WTC11 (cell line): ENCODE measurements at places on chromosomes 1 and 21. TPM values are rescaled to one million over a fixed set of nuclear protein-coding genes. Genes with fewer than 3 reads are reported as not detected.

GPX7 gene
- 9.9 to 13.9 TPM (median 13.1 TPM) in 3 replicates for total RNA-seq

PRKAA2 gene
- total RNA-seq = 4.8 to 8.1 TPM (median 8.1 TPM) in 3 replicates

MCOLN3 gene
- 3.5 to 6.4 TPM (median 3.8 TPM) in 3 replicates for total RNA-seq

- no peak for DNase-seq
- H3K4me1 ChIP-seq = no peaks in the 10 kb centered on the region
- H3K27me3 ChIP-seq = peaks cover 68% of the 10 kb centered on the region
- no peak overlapping the region for H3K4me3 ChIP-seq
These were observed 9.3 kb upstream of the FAM89A start for GRCh38 chr1:231049121-231049979.

GRCh38 chr1:171769754-171770153 lies 11.7 kb upstream of the METTL13 start:
- no peaks in the 10 kb centered on the region; the same call in 1 of the 2 replicates for H3K27me3 ChIP-seq
- no peak overlapping the region for H3K4me3 ChIP-seq
- no peak for DNase-seq
- no peak overlapping the region for H3K27ac ChIP-seq

GRCh38 chr1:175901076-175901836 lies 157.9 kb upstream of the TNR start:
- H3K4me1 ChIP-seq = peaks cover 6% of the 10 kb centered on the region
- H3K36me3 ChIP-seq = no peaks in the 10 kb centered on the region
- no peak for DNase-seq
- peaks cover 100% of the 10 kb centered on the region for H3K27me3 ChIP-seq

- H3K27ac ChIP-seq = no peak overlapping the region
- no peak for DNase-seq
- peaks cover 20% of the 10 kb centered on the region for H3K27me3 ChIP-seq
- peaks cover 24% of the 10 kb centered on the region for H3K36me3 ChIP-seq
- no peak overlapping the region for H3K4me3 ChIP-seq
These were observed 7.7 kb downstream of the POU3F1 start for GRCh38 chr1:38038861-38039260.

GRCh38 chr1:7111853-7112252 lies 326.6 kb downstream of the CAMTA1 start:
- H3K36me3 ChIP-seq = peaks cover 13% of the 10 kb centered on the region
- H3K4me1 ChIP-seq = no peaks in the 10 kb centered on the region
- no peak overlapping the region for H3K27ac ChIP-seq
- no peaks in the 10 kb centered on the region for H3K27me3 ChIP-seq
- H3K4me3 ChIP-seq = no peak overlapping the region
